ENCODE measurements at places on chromosomes 16 and 17. TPM values are rescaled to one million over a fixed set of nuclear protein-coding genes. Genes with fewer than 3 reads are reported as not detected.
A peak's percentile ranks its signal among the peaks of the same experiment; 100 is the strongest.

- peak; percentile 12 for DNase-seq
Measured at GRCh38 chr16:86508947-86509758, 1.2 kb upstream of the FOXF1 start.

- DNase-seq = no peak
Measured at GRCh38 chr16:55508271-55508921, 476 bp upstream of the LPCAT2 start.

Gene DNAAF8
- total RNA-seq = 0.56 TPM

DNA sequence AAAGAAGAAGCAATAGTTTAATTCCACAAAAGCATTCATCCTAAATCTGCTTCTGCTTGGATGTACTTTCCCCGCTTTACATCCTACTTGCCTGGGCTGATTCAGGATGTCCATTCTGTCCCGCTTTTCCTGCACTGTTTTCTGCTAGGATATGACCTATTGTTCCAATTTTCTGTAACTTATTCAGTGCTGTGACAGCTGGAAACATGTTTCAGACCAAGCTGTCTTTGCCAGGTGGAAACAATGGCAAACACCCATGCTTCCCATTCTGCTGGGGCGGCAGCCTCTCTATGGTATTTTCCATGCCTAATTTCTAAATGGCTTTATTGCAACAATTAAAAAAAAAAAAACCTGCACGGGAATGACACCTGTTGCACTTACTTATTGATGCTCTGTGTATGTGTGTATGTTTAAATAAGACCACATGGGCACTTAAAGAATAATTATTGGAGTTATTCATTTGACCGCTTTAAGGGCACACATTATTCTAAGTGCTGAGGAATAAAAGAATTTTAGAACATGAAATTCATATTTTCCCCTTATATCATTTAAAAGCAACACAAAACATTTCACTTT is 21.0 kb downstream of the COQ7 start:
- DNase-seq = no peak

GRCh38 chr16:89870440-89870839 is 3.0 kb upstream of the TCF25 start:
- DNase-seq = no peak

Gene KRTAP2-2
- not detected for total RNA-seq

Gene FKBP10
- 142 TPM for total RNA-seq

Gene EFCAB5
- total RNA-seq = 0.96 TPM

Gene SNX20
- total RNA-seq = not detected

Data from MCF 10A (cell line).